Activated T-helper 17 cell treated with anti-CD3 and anti-CD28 coated beads, Interleukin-2, amount 50 U/mL, for 72 hours (primary cell): ENCODE measurements at places on chromosomes 7 and 10. TPM values are rescaled to one million over a fixed set of nuclear protein-coding genes. Genes with fewer than 3 reads are reported as not detected.

CTNNA3 gene
- not detected for total RNA-seq

GPR37 gene
- total RNA-seq: not detected

DNA sequence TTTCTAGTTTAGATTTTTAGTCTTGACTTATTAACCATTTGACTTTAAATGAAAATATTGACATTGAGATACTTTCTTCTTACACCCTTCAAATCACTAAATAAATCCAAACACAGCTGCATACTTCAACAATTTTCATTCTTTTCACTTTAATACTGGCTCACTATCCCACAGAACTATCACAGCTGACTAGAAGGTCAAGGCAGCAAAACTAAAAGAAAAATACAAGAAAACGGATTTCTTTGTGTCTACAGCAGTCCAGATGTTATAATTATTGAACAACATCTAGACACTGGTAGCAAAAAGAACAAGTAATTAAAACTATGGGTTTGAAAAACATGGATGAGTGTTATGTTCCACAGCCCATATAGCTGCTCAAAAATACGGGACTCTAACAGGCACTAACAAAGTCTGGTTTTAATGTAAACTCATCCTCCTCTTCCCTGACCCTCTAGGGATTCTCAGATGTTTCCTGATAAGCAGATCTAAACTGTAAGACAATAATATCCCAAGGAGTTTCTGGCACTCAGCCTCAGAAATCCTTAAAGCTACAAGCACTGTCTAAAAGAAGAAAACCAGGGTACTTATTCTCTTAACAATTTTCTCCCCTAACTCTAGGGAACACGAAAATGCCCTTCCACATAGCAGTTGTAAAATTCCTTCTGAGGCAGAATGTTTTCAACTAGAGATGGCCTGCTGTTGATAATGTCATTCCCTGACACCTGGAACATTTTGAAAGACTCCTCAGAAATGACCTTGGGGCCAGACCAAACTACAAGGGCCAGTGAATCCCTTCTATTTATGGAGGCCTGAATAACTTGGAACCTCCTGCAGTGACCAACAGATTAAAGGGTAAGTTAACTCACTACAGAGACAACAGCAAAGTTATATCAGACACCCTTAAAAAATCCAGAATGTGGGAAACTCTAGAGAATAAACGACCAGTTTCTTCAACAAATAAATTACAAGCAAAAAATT, 12.8 kb downstream of the DNMBP start:
- ATAC-seq: no peak

- no peak for ATAC-seq
Observed at GRCh38 chr7:134367956-134368749, 51.4 kb upstream of the SLC35B4 start.

- ATAC-seq: no peak
Observed at GRCh38 chr10:109913306-109913892, 9.9 kb downstream of the XPNPEP1 start.

DNA sequence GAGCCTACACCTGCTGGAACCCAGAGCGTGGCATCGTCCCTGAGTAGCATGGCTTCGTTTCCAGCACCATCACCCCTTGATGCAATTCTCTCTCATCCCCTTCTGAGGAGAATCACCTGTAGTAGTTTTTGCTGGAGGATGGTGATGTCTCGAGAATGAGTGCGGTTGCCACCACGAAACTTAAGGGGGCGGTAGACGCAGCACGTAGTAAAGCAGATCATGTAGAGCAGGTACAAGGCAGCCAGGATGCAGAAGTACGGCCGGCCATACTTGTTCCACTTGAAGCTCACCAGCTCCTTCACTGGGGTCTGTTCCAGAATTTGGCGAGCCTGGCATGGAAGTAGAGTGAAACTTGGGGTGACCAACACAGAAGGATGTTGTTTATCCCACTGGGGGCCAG, 8.1 kb downstream of the TRPV5 start:
- no peak for ATAC-seq

DNA sequence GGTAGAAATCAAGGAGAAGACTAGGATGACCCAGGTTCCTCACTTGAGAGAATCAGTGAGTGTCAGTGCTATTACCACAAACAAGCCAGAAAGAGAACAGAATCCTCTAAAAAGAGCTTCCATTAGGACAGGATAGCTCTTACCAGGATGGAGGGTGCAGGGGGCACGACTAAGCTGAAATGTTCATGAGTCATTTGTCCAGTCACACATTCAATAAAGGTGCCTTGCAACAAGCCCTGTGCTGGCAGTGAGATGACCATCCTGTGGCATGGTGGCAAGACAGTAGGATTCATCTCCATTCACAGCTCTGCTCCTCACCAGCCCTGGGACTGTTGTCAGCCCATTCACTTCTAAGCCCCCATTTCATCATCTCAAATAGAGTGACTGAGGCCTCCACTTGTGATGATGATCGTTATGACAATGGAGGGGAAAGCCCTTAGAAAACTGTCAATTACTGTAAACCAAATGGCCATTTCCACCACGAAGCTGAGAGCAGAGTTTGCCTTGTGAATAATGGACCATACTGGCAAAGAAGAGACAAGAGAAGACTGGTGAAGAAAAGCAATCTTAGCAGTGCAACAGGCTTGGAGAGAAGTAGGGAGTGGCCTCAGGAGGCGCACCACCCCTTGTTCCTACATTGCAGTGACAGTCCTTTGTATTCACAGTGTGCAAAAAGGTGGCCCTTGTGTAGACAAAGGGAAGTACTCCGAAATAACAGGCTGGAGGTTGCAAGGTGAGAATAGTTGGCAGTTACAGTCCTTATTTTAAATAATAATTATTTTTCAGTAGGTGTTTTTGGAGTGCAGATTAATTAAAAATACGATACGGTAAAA, 9.0 kb upstream of the WIPF3 start:
- ATAC-seq: no peak

DNA sequence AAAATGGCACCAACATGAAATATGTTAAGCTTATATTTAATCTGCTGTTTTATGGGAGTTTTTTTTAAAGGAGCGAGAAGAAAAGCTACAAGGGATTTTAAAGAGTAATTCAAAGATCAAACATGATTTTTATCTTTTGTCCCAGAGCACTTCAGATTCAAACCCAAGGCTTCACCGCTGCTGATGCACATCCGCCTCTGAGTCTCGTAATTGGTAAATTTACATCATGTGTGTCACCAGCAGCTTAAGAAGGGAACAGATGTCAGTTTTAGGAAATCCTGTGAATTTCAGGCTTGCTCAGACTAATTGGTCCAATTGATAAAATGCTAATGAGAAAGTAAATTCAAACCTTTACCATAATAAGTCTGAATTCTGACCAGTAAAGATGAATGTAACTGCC, 406.3 kb downstream of the GFRA1 start:
- no peak for ATAC-seq

FAM237B gene
- not detected for total RNA-seq

DNA sequence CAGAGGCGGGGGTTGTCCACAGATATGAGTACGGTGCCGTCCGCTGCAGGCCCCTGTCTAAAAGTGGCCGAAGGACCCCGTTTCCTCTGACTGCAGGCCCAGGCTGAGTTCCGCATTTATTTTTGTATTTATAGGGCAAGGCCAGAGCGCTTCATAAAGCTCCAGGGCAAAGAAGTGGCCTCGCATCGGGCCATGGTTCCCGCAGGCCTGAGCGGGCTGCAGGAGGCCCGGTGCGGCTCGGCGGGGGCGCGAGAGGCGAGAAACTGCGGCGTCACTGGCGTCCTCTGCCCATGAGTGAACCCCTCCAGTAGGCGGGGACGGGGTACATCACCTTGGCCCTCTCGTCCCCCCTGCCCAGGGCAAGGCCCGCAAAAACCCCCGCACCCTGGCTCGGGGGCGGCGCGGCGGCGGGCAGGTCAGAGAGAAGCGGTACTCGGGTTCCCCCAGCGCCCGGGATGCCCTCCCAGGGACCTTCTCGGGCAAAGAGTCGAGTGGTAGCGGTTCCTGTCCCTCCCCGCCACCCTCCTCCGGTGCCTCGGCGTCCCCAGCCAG, 355.7 kb downstream of the DNAJB6 start:
- ATAC-seq: no peak

GRCh38 chr7:26306790-26307189, 15.1 kb downstream of the SNX10 start:
- no peak for ATAC-seq
